ENCODE measurements at places on chromosomes 3 and 15.

- DNase-seq = no peak
Observed at GRCh38 chr3:79414035-79414434, 353.8 kb downstream of the ROBO1 start.

- DNase-seq = no peak
Observed at GRCh38 chr3:186277268-186277909, 84.6 kb downstream of the DGKG start.

DNA sequence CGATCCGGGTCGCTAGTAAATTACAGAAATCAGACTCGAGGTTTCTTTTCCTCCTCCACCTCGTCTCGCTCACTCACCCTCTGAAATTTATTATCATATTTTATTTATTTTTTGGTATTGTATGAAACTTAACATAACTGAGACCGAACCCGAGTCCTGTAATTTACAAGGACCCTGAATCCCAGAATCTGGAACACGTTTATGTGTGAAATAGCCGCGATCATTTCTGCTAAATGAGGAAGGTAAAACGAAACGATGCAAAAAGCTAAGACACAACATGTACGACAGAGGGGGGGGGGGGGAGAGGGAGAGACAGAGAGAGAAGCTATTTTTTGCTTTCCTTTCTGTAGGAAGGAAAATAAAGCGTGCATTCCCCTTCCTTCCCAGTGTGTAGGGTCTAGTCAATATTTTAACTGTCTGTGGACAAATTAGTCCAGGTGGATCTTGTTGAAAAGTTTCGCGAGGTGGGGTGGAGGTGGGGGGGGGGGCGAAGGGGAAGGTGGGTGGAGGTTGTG, 1.6 kb downstream of the BBX start:
- peak; percentile 1 for DNase-seq

DNA sequence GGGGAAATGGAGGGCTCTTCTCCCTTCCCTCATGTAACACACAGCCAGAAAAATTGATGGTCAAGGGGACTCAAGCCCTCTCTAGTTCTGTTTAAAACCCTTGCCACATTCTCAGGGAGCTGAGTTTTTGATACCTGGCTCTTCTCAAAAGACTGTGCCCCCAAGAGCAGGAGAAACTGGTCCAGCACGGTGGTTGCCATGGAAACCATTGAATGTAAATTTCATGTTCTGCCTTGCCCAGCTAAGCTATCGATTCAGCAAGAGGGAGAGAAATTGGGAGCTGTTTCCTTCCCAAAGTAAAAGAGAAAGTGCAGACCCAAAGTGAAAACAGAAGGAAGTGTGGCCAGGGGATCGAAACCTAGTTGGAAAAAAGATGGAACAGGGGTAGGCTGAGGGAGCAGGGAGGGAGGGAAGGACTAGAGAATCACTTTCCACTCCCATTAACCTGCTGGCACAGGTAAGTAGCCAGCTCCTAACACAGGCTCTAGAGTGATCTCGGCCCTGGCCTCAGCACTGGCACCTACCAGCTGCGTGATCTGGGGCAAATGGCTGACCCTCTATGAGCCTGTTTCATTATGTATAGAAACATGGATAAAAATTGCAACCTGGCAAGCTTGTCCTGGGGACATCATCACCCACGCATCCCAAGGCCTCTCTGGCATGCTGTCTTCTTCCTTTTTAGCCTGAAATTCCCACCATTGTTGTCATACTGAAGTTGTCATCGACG, 140.9 kb downstream of the TPRA1 start:
- DNase-seq = no peak

- DNase-seq = no peak
Observed at GRCh38 chr15:44568338-44568737, 31.4 kb downstream of the EIF3J start.

DNA sequence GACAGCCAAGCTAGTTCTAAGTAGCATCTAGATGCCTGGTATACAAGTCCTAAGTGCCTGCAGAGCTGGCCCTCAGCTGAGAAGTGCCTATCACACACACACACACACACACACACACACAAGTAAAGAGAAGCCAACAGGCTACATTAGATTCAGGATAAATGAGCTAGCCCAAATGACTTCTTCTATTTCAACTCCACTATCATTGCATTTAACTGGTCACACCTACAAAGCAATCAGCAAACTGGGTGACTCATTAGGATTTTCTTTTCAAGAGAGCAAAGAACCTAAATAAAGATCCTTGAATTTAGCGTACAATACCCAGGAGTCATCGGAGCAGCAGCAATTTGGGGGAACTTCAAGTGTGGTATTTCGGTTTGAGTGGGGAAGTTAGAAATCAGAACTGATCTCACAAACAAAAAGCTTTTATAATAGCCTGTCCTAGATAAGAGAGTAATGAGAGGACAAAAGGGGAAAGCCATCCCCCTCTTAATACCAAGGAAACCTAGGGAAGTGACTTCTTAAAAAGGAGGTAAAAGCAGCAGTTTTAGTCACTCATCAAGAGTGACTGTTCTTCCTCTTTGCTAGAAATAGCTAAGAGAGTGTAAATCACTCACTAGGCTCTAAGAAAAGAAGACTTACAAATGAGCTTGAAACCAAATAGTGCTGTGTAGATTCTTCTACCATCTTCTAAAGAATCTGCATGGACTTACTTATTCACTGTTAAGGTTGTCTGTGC, 112.7 kb downstream of the TNIK start:
- DNase-seq = no peak

DNA sequence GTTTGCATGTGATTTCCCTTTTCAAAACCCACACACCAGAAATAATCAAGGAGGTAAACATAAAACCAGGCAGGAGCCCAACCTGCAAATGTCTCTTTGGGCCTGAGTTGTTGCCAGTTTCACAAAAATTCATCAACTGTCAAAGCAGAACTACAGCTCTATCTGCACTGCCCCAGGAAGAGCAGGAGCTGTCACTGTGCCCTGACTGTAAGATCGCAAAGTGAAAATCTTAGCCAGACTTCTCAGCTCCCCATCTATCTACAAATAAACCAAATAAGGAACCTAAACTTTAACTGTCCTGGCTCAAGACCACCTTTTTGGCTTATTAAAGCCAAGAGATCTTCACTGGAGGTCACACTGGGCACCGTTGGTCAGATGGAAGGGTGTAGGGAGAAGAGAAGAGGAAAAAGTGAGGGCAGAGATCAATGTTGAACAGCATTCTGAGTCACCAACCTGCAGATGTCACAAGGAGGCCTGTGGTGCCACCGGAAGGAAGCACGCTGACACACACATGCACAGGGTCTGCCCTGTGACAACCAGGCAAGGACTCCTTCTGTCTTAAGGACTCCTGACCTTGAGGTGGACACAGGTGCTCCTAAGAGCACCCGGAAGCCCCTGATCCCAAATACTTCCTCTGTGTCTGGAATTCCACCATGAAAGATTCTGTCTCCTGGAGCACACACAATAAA, 58.7 kb downstream of the RPN1 start:
- no peak for DNase-seq

- DNase-seq = no peak
Observed at GRCh38 chr3:152589644-152590043, 245.3 kb upstream of the P2RY1 start.

DNA sequence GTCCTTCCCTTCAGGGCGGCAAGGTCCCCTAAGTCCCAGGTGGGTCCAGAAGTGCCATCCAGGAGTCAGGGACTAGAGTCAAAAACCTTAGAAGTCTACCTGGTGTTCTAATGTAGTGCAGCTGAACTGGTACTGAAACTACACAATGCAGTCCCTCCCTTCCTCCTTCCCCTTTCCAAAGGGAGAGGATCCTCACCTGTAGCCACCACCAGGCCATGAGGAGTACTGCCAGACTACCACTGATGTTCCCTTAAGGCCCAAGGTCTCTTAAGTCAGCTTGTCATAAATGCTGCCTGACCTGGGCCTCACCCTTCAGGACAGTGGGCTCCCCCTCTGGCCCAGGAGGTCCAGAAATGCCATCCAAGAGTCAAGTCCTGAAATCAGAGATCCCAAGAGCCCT, 98.9 kb downstream of the ULK4 start:
- DNase-seq = no peak

DNA sequence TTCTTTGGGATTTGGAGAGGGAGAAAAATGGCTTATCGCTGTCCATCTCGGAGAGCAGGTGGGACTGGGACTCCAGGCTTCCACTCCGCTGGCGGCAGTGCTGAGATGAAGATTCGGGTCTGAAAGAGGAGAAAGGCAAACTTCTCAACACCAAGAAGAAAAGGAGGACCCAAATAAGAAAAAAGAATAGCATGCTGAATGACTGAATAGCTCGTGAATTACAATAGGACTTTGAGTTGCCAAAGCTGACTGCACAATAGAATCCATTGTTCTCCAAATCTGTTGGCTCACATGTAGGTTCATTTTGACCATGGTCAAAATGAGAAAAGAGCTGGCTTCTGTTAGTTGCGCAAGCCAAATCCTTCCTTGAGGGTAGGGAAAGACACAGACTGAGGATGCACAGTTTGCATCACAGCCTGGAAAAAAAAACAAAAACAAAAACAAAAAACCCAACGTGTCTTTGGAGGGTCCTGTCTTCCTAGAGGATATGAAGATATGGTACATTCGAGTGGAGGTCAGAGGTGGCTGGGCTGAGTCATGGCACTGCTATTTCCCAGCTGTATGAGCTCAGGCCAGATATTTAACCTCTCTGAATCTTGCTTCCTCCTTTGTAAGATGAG, 59.3 kb upstream of the LMOD3 start:
- DNase-seq = no peak

GRCh38 chr3:94440767-94441493, 378.1 kb downstream of the NSUN3 start:
- DNase-seq = no peak

GRCh38 chr3:4633078-4634004, 140.2 kb downstream of the ITPR1 start:
- DNase-seq = no peak

- no peak for DNase-seq
Observed at GRCh38 chr3:173396191-173397041, 1.1 kb upstream of the NLGN1 start.

- no peak for DNase-seq
Observed at GRCh38 chr15:63218100-63218808, 28.8 kb downstream of the RAB8B start.

- no peak for DNase-seq
Observed at GRCh38 chr3:94544131-94544789, 481.4 kb downstream of the NSUN3 start.
